ENCODE measurements at places on chromosomes 3 and 15. TPM values are rescaled to one million over a fixed set of nuclear protein-coding genes. Genes with fewer than 3 reads are reported as not detected.

- DNase-seq: peak; percentile 88
These were observed 40.3 kb downstream of the UMPS start for GRCh38 chr3:124770336-124771082.

- DNase-seq: no peak
These were observed 90.0 kb downstream of the ARIH1 start for GRCh38 chr15:72564091-72564490.

- DNase-seq: no peak
These were observed 355.8 kb upstream of the ARRDC4 start for GRCh38 chr15:97604677-97605076.

DNA sequence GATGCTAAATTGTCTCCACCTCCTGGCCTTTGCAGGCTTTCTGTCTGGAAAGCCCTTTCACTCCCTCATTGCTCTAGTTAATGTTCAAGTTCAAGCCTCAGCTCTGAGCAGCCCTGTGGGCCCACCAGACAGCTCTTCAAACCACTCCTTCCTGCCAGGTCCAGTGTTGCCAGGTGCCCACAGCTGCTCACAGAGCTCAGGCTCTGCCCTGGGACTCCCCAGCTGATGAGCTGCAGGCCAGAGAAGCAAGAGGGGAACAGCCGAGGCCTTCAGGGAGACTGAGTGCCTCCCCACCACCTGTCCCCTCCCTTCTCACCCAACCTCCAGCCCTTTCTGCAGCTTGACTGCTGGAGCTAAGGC is 1.3 kb upstream of the ZBTB47 start:
- no peak for DNase-seq

GRCh38 chr15:72302955-72303354 is 17.0 kb downstream of the CELF6 start:
- DNase-seq: no peak

DNA sequence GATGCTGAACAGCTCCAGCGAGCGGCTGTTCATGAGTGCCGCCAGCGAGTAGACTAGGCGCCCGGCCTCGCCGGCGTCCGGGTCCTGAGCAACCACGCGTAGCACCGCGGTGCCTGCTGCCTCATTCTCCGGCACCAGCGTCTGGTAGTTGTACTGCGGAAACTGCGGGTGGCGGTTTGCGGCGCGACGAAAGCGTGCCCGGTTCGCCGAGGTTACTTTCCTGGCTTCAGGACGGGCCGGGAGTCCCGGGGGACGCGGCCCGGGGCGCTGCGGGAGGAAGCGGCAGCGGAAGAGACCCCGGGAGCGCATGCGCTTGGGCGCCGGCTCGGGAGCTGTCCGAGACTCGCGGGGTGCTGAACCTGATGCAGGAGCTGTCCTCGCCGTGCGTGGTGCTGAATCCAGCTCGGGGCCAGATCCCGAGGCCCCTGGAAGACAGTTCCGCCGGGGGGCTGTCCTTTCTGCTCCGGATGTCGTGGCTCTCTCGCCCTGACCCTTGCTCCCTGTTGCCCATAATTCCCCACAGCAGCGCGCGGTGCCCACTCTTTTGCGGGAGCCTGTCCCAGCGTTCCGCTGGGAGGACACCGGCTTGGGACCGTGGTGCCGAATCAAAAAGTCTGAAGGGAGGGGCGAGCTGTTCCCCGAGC is 1.1 kb downstream of the CELSR3 start:
- DNase-seq: peak; percentile 92

DNA sequence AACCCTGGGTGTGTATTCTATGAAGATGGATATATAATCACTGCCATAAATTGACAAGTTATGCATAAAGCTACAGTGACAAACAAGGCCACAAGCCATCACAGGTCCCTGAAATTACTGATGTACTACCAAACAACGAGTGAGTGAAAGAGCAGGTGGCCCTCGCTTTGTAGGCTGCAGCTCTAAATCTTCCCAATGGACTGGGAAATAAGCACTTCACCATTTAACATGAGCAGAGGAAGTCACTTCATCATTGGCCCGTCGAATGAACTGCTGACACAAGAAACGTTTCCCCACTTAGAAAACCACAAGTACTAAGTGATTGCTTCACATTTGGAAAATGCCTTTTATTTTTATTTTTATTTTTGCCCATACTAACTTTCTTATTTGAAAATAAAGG is 218.0 kb downstream of the ZNF385D start:
- no peak for DNase-seq

DNA sequence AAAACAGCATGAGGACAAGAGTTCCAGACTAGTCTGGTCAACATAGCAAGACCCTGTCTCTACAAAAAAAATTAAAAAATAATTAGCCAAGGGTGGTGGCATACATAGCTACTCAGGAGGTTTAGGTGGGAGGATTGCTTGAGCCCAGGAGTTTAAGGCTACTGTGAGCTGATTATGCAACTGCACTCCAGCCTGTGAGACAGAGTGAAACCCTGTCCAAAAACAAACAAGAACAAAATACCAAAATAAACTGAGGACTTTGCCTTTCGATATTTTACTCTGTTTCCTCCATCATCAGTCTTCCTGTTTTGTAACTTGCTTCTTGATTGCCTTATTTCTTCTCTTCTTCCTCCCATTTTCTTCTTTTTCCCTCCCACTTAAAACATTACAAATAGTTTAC is 504.4 kb downstream of the ROBO1 start:
- DNase-seq: no peak

- DNase-seq: no peak
These were observed 44.8 kb upstream of the ADAMTS9 start for GRCh38 chr3:64732576-64732975.

GRCh38 chr15:76648732-76649444 is 256.3 kb downstream of the SCAPER start:
- DNase-seq: no peak

FOXB1 gene
- total RNA-seq: not detected

UNC45A gene
- 83.0 TPM for total RNA-seq

ANKRD63 gene
- total RNA-seq: 0.42 TPM

RASGRP1 gene
- total RNA-seq: 0.26 TPM

GPR27 gene
- 0.63 TPM for total RNA-seq

CTXN2 gene
- not detected for total RNA-seq

Data from osteocyte (in vitro differentiated cells).